BJ (cell line): ENCODE measurements at places on chromosomes 6 and 20. TPM values are rescaled to one million over a fixed set of nuclear protein-coding genes. Genes with fewer than 3 reads are reported as not detected.

Gene WFDC5
- not detected in 2 replicates for polyA plus RNA-seq

- no peak for DNase-seq
Observed at GRCh38 chr6:159640322-159640721, 52.7 kb downstream of the SOD2 start.

Gene TRIM40
- not detected in 2 replicates for polyA plus RNA-seq

Gene BTN1A1
- not detected in 2 replicates for polyA plus RNA-seq

GRCh38 chr6:13248584-13248985 lies 79.8 kb downstream of the TBC1D7 start:
- no peak for DNase-seq

DNA sequence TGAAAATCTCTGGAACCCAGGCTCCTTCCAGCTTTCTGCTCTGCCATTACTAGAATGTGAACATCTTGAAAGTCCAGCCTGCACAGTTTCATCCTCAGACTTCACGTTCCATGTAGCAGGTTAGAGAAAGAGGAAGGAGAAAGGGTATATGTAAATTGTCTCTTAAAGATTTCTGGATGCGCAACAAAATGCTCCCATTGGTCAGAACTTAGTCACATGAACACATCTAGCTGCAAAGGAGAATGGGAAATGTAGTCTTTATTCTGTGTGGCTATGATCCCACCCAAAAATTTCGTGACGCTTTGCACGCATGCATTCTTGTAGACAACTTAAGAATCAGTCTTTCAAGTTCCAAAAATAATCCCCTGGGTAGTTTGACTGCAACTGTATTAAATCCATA lies 46.4 kb upstream of the CHD6 start:
- no peak for DNase-seq

DNA sequence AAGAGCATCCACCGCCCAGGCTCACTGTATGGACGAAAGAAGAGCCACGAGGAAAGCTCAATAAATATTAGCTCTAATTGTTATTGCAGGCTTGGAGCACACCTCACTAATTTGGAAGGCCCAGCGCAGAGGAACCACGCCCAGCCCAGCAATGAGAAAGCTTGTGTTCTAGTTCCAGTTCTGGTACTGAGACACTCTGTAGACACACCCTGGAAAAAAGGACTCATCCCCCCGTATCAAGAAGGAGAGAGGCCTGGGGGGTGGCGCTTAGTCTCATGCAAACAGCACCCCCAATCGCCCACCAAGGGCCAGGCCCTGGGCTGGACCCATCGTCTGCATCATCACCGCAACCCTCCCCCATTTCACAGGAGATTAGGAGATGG lies 156.9 kb downstream of the BMP7 start:
- no peak for DNase-seq
